ENCODE measurements at places on chromosomes 1 and 21.
A peak's percentile ranks its signal among the peaks of the same experiment; 100 is the strongest.

- no peak for DNase-seq
Observed at GRCh38 chr1:39105841-39106765, 80.0 kb downstream of the NDUFS5 start.

GRCh38 chr1:100530880-100531487 lies 7.0 kb upstream of the GPR88 start:
- no peak for DNase-seq

GRCh38 chr21:43005635-43006034 lies 31.3 kb downstream of the PKNOX1 start:
- no peak for DNase-seq

GRCh38 chr21:35015435-35016024 lies 33.6 kb downstream of the RUNX1 start:
- DNase-seq: no peak

DNA sequence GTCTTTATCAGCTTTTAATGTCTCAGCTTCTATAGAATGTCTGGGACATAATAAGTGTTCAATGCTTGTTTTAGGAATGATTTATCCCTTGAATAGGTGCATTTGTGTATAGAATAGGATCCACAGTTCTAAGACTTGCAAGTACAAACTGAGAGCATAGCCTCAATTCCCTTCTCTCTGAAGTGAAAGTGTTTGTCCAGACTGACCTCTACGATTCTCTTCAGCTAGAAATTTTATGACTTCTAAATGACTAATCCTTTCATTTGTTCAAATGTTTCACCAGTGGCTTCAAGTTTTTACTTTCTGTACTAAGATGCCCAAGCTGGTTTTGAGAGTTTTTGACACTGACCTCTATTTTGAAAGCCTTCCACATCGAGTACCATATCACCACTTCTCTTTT lies 608.2 kb upstream of the ADGRL4 start:
- no peak for DNase-seq

- DNase-seq: no peak
Observed at GRCh38 chr1:191669629-191670028, 488.6 kb upstream of the RGS18 start.

DNA sequence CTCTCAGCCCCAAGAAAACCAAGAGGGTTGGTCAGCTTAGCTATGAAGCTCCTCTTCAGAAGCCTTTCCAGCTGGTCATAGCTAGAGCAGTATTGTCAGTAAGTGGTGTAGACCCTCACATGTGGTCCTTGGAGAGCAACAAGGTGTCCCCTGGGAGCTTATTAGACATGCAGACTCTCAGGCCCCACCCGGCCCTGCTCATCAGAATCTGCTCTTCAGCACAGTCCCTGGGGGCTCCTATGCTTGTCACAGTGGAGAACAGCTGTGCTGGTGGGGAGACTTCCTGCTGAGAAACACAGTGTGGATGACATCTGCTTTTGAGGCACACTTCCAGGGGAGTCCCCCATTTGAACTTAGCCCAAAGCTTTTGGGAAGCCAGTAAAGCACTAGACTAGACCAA lies 21.9 kb upstream of the NEK2 start:
- DNase-seq: no peak

GRCh38 chr1:58928514-58928913 lies 144.7 kb upstream of the JUN start:
- no peak for DNase-seq

DNA sequence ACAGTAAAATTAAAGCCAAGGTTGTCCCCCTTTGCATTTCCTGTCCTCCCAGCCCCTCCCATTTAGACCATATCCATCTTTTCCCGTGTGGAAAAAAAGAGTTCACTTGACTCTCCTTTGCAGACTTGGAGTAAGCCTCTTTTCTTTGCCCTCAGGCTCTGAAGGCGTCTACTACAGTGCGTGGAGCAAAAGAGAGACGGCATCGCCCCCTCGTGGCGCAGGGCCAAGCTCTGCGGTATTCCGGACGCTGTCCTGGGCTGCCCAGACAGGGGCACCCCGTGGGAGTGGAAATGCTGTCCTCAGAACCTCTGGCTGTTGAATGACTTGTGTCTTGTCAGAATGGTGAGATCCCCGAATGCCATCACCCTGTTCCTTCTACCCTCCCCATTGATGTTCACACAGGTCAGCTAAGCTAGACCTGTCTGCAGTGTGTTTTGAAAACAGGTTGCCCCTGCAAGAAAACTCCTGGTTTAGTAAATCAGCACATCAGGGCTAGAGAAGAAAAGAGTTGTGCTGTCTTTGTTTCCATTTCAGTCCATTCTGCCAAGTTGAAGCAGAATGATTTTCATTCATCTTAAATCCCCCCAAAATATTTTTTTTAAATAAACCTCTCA lies 12.3 kb upstream of the GJA8 start:
- peak; percentile 31 for DNase-seq

- no peak for DNase-seq
Observed at GRCh38 chr1:184518736-184519357, 132.0 kb downstream of the C1orf21 start.
